Thoracic aorta (tissue), 2 donors: ENCODE measurements at places on chromosomes 6 and 20.

GRCh38 chr6:143522039-143522600, 10.6 kb upstream of the FUCA2 start:
- DNase-seq, result no peak
- no peaks in the 10 kb centered on the region for H3K36me3 ChIP-seq
- H3K27me3 ChIP-seq, result no peaks in the 10 kb centered on the region
- H3K27ac ChIP-seq, result no peak overlapping the region
- no peak overlapping the region for H3K4me3 ChIP-seq

GRCh38 chr6:107625264-107625663, 135.3 kb downstream of the SOBP start:
- H3K27ac ChIP-seq, result no peak overlapping the region
- DNase-seq, result no peak
- H3K27me3 ChIP-seq, result no peaks in the 10 kb centered on the region
- no peak overlapping the region for H3K4me3 ChIP-seq
- no peaks in the 10 kb centered on the region for H3K36me3 ChIP-seq
- H3K4me1 ChIP-seq, result peaks cover 6% of the 10 kb centered on the region

- no peaks in the 10 kb centered on the region for H3K36me3 ChIP-seq
- H3K4me3 ChIP-seq, result no peak overlapping the region
Observed at GRCh38 chr6:125201961-125202729, 48.6 kb downstream of the TPD52L1 start.

GRCh38 chr6:31805939-31806469, 762 bp downstream of the LSM2 start:
- DNase-seq, result no peak
- peak overlapping the region; percentile 80 for H3K4me3 ChIP-seq
- no peaks in the 10 kb centered on the region for H3K27me3 ChIP-seq
- peaks cover 19% of the 10 kb centered on the region for H3K4me1 ChIP-seq

GRCh38 chr20:6007529-6008103, 46.2 kb downstream of the LRRN4 start:
- peaks cover 20% of the 10 kb centered on the region for H3K36me3 ChIP-seq
- DNase-seq, result no peak
- peak overlapping the region; percentile 94 for H3K4me3 ChIP-seq
- H3K27me3 ChIP-seq, result no peaks in the 10 kb centered on the region

GRCh38 chr6:95784019-95784418, 206.7 kb downstream of the MANEA start:
- H3K27me3 ChIP-seq, result no peaks in the 10 kb centered on the region
- no peak overlapping the region for H3K27ac ChIP-seq
- DNase-seq, result no peak

- no peaks in the 10 kb centered on the region for H3K4me1 ChIP-seq
- H3K27me3 ChIP-seq, result no peaks in the 10 kb centered on the region
- no peaks in the 10 kb centered on the region for H3K36me3 ChIP-seq
- H3K4me3 ChIP-seq, result no peak overlapping the region
Observed at GRCh38 chr6:138821519-138821918, 25.6 kb downstream of the ECT2L start.

GRCh38 chr6:142700032-142700431, 244.9 kb downstream of the HIVEP2 start:
- H3K27me3 ChIP-seq, result no peaks in the 10 kb centered on the region
- H3K36me3 ChIP-seq, result no peaks in the 10 kb centered on the region
- no peak overlapping the region for H3K27ac ChIP-seq
